ENCODE measurements at places on chromosomes 7 and 10.

- DNase-seq = peak; percentile 46
Observed at GRCh38 chr7:4683043-4683883, 1.2 kb downstream of the FOXK1 start.

DNA sequence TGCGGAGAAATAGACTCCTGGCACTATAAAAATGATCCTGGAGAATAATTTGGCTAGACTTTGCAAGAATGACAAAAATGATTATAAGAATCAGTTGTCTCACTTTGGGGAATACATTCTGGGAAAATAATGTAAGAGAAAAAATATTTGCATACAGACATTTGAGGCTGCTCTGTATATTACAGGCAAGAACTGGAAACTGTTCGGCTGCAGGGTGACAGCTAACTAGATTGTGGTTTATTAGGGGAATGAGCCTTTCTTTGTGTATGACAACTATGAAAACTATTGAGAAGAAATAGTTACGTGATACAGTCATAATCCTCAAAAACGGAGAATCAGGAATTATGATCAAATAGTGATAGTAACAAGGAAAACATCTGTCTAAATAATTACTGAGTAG is 8.6 kb downstream of the TRIM56 start:
- no peak for DNase-seq

- DNase-seq = no peak
Observed at GRCh38 chr10:13816195-13816925, 229.6 kb downstream of the PRPF18 start.

DNA sequence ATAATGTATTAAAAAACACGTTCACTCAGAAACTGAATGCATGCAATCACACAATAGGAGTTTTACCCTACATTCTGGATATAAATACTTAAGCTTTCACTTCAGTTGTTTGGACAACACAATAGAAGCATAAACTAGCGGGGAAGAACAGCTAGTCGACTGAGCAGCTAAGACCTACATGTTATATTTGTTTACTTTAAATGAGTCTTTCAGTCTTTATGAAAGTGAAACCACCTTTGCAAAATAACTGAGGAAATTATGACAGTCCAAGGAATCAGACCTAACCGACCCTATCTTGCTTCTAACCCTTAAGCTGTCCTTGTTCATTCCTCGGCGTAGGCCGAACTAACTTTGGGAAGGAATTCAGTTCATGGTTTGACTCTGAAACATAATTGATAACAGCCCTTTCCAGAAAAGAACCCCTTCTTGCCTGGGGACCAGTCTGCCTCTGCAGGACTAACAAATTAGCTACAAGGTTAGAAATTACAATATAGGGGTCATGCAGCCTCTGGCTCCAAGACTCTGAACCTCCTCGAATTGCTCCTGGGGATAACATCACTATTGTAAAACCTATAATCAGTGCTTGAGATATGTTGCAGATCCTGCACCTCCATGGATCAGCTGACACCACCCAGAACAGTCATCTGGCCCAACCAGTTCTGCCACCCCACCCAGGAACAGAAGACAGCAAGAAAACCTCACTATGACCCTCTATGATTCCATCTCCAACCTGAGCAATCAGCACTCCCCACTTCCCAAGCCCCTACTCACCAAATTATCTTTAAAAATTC is 185.1 kb upstream of the KLF6 start:
- DNase-seq = no peak

DNA sequence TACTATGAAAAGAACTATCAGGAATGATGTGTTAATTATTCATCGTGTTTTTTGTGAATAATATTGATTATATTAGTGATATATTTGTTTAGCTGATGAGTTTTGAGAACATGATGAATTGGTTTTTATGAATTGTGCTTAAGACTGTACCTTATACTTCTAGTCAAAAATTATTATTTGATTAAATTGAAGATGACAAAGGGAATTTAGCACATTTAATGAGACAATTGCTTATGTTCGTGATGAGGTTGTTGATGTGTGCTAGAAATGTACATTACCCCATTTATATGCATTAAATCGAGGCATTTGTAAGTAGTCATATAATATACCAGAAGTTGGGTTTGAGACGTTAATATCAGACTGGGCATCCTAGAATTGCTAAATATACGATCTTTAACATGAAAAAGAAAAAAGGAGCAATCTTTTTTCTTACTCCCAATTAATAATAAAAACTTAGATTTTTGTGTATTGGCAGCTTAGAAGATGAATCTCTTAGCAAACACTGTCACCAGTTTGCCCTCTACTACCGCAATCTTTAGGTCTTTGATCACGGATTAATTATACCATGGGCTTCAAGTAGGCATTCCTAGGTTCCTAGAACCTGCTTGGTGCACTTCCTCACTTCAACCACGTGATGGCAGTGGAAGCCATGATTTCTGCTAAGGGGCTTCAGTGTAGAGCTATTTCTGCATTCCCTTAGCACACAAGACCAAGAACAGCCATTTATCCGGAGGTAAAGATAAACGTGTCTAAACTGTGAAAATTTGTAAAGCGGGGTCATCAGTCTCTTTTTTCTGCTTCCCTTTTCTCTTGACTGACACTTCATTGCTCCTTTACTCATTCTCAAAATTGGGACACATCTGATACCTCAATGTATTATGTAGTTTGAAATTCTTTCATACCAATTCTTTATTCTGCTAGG is 1.6 kb downstream of the KLHDC10 start:
- DNase-seq = peak; percentile 65

- no peak for DNase-seq
Observed at GRCh38 chr10:93280699-93281366, 201.3 kb downstream of the MYOF start.

- no peak for DNase-seq
Observed at GRCh38 chr10:132328106-132328505, 3.9 kb upstream of the LRRC27 start.

DNA sequence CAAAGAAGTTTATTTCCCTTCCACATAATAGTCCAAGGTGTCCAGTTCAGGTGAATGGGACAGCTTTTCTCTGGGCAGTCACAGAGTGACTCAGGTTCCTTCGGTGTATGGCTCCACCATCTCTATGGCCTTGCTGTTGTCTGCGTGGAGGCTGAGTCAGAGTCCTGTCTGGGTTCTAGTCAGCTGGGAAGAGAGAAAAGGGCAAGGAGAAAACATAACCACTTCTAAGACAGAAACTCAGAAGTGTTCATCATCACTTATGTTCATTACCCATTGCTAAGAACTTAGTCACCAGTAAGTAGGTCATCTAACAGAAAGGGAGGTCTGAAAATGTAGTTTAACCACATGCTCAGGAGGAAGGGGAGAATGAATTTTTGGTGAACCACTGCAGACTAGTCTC is 32.4 kb upstream of the CCDC7 start:
- no peak for DNase-seq

GRCh38 chr10:68105820-68106219 is 3.5 kb upstream of the MYPN start:
- no peak for DNase-seq

DNA sequence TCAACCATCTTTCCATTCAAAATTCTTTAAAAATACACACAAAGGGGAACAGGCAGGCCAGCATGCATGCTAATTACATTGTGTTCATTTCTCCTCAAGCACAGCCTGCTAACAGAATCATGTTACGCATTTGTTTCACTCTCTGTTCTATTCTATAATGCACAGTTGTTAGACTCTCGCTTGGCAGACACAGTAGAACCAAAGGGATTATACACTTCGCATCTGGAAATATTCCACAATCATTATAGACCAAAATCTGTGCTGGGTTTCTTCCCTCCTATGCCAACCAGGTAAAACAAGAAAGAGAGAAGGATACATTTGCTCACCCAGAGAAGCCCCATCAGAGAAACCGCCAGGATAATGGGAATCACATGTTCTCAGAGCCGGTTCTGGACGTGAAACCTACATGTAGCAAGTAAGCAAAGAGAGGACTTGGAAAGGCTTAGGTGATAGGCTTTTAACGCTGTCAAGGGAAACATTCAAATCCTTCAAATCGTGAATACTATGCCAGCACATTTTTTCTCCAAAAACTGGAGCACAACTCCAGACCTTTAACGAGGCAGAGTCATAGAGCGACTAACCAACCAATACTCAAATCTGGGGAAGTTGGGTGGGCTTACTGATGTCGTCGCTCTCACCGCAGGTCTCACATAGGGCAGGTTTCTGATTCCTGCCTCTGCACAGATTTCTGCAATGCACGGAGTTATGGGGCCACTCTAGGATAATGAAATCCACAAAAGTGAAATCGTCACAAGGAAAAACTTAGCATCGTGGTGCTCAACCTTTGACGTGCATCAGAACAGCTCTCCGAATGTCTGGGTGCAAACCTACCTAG is 380.5 kb upstream of the AUTS2 start:
- no peak for DNase-seq

GRCh38 chr7:29135846-29136245 is 10.5 kb downstream of the CPVL start:
- no peak for DNase-seq

DNA sequence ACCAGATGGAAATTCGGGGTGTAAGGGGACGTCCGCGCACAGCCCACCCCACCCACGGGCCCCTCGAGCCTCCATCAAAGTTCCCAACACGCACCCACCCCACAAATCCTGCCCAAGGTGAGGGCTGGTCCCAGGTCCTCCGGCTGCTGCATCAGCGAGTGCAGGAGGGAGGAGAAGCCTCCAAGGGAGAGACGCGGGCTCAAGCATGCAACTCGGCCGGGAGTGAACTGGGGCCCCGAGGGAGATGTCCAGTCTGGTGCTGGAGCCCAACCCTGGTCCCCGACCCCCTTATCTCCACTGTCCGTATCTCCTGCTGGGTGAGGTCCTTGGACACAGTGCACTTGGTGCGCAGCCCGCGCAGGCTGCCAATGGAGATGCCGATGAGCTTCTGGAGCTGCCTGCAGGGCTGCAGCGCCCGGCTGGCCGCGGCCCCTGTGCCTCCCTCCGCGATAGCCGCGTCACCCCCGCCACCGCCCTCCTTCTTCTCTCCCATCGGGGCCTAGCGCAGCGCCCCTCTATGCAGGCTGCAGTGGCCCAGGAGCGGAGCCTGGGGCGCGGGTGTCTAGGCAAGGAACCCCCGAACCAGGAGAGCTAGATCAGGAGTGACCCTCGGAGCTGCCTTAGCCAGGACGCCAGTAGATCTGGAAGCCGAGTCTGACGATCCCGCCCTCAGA is 489.2 kb downstream of the ZNF33B start:
- DNase-seq = no peak

- DNase-seq = no peak
Observed at GRCh38 chr7:2792856-2793487, 51.1 kb downstream of the GNA12 start.

DNA sequence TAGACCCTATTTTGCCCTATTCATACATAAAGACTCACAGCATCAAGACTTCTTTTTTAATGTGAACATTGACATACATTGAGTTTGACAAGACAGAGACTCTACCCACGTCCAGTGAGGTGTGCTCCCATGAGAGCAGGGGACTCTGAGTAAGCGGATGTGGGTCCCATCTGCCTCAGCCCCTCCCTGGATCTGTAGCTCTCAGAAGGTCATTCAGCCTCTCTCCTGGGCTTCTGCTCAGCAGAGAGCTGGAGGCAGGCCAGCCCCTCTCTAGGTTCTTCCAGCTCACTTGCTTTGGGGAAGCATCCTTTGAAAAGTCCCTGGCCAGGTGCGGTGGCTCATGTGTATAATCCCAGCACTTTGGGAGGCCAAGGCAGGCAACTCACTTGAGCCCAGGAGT is 146.9 kb upstream of the ZMIZ1 start:
- no peak for DNase-seq

DNA sequence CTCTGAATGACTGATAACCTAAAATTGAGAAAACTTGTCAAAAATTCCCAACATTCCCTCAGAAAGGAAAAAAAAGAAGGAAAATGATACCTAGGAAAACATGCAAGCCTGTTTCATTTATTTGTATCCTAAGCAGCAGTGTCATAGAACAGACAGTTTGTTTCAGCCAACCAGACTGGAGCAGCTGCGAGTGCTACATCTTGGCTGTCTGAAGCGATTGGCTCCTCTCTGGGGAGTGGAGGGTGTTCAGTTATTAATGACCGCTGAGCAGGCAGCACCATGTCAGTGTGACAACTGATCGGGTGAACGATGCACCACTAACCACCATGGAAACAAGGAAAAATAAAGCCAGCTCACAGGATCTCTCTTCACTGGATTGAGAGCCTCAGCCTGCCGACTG is at the start of gene LRRN3:
LRRN3 (plus strand) TSS at position 282 of the 400 bp plus-strand sequence. CDS start 31,646 bp downstream, outside the sequence.
- peak; percentile 82 for DNase-seq

DNA sequence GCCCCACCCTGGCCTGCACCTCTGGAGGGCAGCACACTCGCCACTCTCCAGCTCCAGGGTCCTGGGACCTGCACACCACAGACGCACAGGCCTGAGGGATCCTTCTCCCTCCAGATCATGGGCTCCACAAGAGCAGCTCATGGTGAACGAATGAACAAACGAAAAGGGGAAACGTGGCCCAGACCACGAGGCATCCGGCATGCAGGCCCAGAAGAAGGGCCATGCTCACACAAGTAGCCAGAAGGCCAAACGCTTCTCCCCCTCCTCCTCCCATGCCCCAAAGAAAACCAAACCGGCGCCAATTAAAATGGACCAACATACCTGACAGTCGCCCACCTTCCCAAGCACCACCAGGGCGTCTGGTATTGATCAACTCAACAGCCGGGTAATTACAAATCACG is 30.4 kb downstream of the MAD1L1 start:
- DNase-seq = no peak
